Fibroblast of upper back skin (primary cell): ENCODE measurements at places on chromosomes 13 and 19.
A peak's percentile ranks its signal among the peaks of the same experiment; 100 is the strongest.

DNA sequence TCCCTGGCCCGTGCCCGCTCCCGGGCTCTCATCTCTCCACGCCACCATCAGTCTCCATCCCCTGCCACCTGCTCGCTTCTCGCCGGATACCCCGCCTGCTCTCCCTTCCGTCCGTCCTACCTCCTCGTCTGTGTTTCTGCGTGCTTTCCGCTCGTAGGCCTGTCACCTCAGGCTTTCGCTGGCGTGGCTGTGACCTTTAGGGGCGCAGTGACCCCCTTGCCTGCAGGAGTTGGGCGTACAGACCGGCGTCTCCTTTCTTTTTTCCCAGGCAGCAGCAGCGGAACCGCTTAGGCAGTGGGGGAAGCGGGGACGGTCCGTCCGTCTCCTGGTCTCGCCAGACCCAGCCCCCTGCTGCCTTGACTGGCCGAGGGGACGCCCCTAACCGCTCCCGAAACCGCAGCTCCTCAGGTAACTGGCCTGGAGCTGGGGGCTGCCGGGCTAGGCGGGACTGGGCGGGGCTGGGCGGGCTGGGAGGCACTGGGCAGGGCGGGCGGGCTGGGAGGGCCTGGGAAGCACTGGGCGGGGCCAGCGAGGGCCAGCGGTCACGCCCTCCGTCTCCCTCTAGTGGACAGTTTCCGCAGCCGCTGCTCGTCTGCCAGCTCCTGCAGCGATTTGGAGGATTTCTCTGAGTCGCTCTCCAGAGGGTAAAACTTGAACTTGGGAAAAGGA is 6.3 kb downstream of the PGLYRP1 start:
- peak; percentile 68 for DNase-seq

DNA sequence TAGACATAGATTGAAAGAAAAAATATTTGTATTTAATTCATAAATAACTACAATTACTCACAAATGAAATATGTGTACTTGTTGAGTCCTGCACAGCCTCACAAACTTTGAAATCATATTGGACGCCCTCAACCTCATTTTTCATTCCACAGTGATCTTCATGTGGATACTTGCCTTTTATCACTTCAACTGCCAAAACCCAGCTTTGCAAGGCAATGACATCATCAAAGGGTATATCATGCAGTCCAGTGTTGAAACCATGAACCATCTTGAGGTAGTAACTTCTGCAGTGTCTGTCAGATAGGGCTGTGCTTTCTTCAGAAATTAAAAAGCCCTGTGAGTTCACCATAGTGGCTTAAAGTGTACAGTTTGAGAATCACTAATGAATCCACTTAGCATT is 82.2 kb downstream of the HS6ST3 start:
- DNase-seq: no peak

- DNase-seq: no peak
Observed at GRCh38 chr13:40002016-40002415, 346.6 kb downstream of the COG6 start.

DNA sequence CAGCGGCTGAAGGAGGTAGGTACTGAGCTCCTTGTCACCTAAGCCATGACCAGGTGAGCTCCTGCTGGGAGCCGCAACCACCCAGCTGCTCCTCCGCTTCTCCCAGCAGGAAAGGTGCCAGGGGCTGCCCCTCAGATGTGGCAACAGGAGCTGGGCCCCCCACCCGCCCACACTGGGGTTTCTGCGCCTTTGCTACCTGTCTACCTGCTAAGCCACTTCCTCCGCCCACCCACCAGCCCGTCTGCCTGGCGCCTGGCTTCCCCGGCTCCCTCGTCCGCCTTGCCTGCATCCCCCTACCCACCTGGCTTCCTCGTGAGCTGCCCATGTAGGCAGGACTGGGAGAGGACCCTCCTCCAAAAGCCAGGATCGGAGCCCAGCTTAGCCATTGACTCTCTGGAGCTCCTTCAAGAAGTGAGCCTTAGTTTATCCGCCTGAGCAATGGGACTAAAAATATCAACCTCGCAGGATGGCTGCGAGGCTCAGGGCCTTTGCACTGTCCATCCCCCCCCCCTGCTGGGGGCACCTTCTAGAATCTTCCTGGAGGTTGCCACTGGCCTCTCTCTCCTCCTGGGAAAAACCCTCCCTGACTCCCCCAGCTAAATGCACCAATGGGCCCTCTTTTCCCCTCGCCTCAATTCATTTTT is 55.8 kb upstream of the KLF2 start:
- DNase-seq: no peak

- no peak for DNase-seq
Observed at GRCh38 chr13:91269237-91269636, 78.2 kb upstream of the MIR17HG start.

GRCh38 chr13:34420702-34421346 is 521.2 kb upstream of the NBEA start:
- DNase-seq: no peak
